Heart right ventricle (tissue), 16 donors: ENCODE measurements at places on chromosomes 16 and 17. TPM values are rescaled to one million over a fixed set of nuclear protein-coding genes. Genes with fewer than 3 reads are reported as not detected.

SMIM22 gene
- not detected for total RNA-seq

CCL7 gene
- total RNA-seq: not detected

NOTUM gene
- total RNA-seq: 0.95 TPM

NT5C3B gene
- 25.0 TPM for total RNA-seq

- peak overlapping the region; percentile 69 for H3K27ac ChIP-seq
- H3K4me1 ChIP-seq: peaks cover 83% of the 10 kb centered on the region
- H3K27me3 ChIP-seq: no peaks in the 10 kb centered on the region
- peaks cover 24% of the 10 kb centered on the region for H3K36me3 ChIP-seq
Observed at GRCh38 chr17:1007310-1008007, 10.5 kb downstream of the TIMM22 start.

TBC1D26 gene
- not detected for total RNA-seq

- H3K36me3 ChIP-seq: no peaks in the 10 kb centered on the region
- peaks cover 8% of the 10 kb centered on the region for H3K4me1 ChIP-seq
- H3K27me3 ChIP-seq: no peaks in the 10 kb centered on the region
- no peak overlapping the region for H3K4me3 ChIP-seq
- no peak overlapping the region for H3K27ac ChIP-seq
Observed at GRCh38 chr17:83178533-83179304, 99.3 kb downstream of the METRNL start.

SCNN1B gene
- 0.38 TPM for total RNA-seq

GRCh38 chr17:45218895-45219661 is 2.6 kb upstream of the FMNL1 start:
- DNase-seq: peak; percentile 87
- no peaks in the 10 kb centered on the region for H3K27me3 ChIP-seq

GRCh38 chr16:49462989-49463371 is 89.4 kb downstream of the C16orf78 start:
- DNase-seq: no peak
- no peak overlapping the region for H3K27ac ChIP-seq
- no peak overlapping the region for H3K4me3 ChIP-seq
- no peaks in the 10 kb centered on the region for H3K36me3 ChIP-seq
- peaks cover 5% of the 10 kb centered on the region for H3K4me1 ChIP-seq
- H3K27me3 ChIP-seq: peaks cover 28% of the 10 kb centered on the region

PLK1 gene
- 0.98 TPM for total RNA-seq

FNDC8 gene
- total RNA-seq: not detected

GRCh38 chr17:57025876-57026275 is 47.9 kb downstream of the SCPEP1 start:
- H3K27me3 ChIP-seq: no peaks in the 10 kb centered on the region
- DNase-seq: no peak
- no peaks in the 10 kb centered on the region for H3K4me1 ChIP-seq
- H3K27ac ChIP-seq: no peak overlapping the region
- H3K36me3 ChIP-seq: no peaks in the 10 kb centered on the region

- no peaks in the 10 kb centered on the region for H3K27me3 ChIP-seq
- peaks cover 12% of the 10 kb centered on the region for H3K4me1 ChIP-seq
- no peak overlapping the region for H3K4me3 ChIP-seq
- DNase-seq: peak; percentile 34
- H3K36me3 ChIP-seq: no peaks in the 10 kb centered on the region
- peak overlapping the region; percentile 56 for H3K27ac ChIP-seq
Observed at GRCh38 chr16:10601444-10602408, 21.3 kb upstream of the EMP2 start.

GRCh38 chr17:38568274-38568673 is 37.5 kb downstream of the SRCIN1 start:
- DNase-seq: no peak
- no peak overlapping the region for H3K4me3 ChIP-seq
- H3K27me3 ChIP-seq: peaks cover 87% of the 10 kb centered on the region
- H3K4me1 ChIP-seq: peaks cover 13% of the 10 kb centered on the region
- H3K27ac ChIP-seq: no peak overlapping the region
- no peaks in the 10 kb centered on the region for H3K36me3 ChIP-seq

DNA sequence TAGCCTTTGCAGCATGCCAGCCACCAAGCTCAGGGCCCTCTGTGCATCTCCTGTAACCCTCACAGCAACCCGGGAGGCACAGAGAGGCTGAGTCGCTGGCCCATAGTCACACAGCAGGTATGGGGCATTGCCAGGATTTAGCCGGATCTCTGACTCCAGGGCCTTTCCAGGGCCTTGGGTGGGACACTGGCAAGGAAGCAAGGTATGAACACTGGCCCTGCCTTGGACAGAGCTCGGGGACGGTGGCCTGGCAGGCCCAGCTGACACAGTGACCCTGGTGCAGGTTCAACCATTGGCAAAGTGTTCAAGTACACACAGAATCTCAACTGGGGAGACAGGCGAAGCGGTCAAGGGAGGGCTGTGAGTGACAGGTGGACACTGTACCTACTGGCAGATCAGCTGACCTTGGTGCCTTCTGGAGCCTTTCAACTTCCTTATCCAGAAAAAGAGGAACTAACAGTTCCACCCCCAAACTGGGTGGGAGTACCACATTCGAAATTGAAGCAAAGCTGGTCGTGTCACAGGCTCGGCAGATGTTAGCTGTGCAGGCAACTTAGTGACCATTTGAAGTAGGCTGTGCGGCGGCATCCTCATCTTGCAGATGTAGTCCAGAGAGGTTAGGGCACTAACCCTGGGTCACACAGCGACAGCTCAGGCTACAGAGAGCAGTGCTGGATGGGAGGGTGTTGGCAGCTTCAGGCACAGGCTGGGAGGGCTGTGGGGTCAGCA is 287.4 kb downstream of the SEC14L1 start:
- H3K27ac ChIP-seq: peak overlapping the region; percentile 87
- peaks cover 98% of the 10 kb centered on the region for H3K4me1 ChIP-seq
- H3K36me3 ChIP-seq: no peaks in the 10 kb centered on the region
- H3K27me3 ChIP-seq: no peaks in the 10 kb centered on the region

CA4 gene
- total RNA-seq: 17.0 TPM

GCSH gene
- total RNA-seq: 31.2 TPM

CLEC18A gene
- 0.11 TPM for total RNA-seq

CUEDC1 gene
- 46.7 TPM for total RNA-seq

RHBDL1 gene
- total RNA-seq: 1.2 TPM

DPEP2 gene
- 1.5 TPM for total RNA-seq

DNA sequence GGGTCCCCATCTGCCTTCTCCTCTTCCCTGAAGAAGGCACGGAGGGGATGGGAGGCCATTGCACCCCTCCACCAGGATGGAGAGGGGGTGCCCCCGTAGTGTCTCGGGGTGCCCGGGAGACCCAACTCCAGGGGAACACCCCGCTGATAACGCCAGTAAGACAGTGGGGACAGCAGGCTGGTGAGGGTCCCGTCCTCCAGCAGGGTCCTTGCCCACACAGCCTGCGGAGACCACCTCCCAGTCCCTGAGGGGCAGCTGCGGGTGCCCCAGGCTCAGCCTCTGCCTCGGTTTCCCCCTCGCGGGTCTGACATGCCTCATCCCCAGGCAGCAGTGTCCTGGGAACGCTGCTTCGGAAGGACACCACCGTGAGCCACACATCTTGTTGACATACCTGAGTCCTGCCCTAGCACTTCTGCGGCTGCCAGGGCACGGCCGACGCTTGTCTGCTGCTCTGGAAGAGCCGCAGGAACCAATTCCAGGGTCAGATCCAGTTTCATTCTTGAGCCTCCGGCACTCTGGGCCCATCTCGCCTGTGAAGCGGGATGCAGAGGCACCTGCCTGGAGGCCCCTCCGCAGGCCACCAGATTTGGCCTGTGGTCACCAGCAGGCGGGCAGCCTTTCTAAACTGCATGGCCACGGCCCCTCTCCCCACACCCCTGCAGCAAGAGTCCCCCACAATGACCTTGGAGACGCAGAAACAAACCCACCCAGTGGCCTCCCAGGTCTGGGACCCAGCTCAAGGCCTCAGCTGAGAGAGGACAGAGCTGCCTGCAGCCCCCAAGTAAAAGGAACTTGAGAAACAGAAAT is 39.9 kb upstream of the ZC3H18 start:
- H3K27me3 ChIP-seq: no peaks in the 10 kb centered on the region
- H3K4me1 ChIP-seq: peaks cover 5% of the 10 kb centered on the region
- H3K27ac ChIP-seq: no peak overlapping the region
- no peak for DNase-seq

HSPB9 gene
- total RNA-seq: not detected

DNA sequence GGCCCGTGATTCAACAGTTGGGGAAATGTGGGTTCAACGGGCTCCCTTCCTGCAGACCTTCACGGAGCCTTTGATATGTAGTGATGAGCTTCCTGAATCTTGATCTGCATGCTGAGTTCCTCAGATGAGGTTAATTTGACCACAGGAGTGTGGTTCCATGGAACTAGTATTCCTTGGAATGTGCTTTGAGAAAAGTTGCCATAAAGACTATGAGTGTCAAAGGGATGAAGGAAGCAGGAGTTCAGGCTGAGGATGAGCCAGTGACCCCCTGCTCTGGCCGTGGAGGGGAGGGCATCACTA is 229.2 kb downstream of the MSI2 start:
- no peak overlapping the region for H3K4me3 ChIP-seq
- H3K27me3 ChIP-seq: no peaks in the 10 kb centered on the region
- DNase-seq: no peak
- no peaks in the 10 kb centered on the region for H3K36me3 ChIP-seq
- peaks cover 15% of the 10 kb centered on the region for H3K4me1 ChIP-seq

EXOC3L1 gene
- total RNA-seq: 3.1 TPM

TPSD1 gene
- 0.44 TPM for total RNA-seq

- no peaks in the 10 kb centered on the region for H3K27me3 ChIP-seq
- H3K36me3 ChIP-seq: no peaks in the 10 kb centered on the region
- no peak overlapping the region for H3K4me3 ChIP-seq
- H3K4me1 ChIP-seq: no peaks in the 10 kb centered on the region
- no peak for DNase-seq
Observed at GRCh38 chr16:27819356-27819755, 244.2 kb downstream of the GSG1L start.

- no peaks in the 10 kb centered on the region for H3K36me3 ChIP-seq
- H3K27me3 ChIP-seq: no peaks in the 10 kb centered on the region
- no peak overlapping the region for H3K4me3 ChIP-seq
Observed at GRCh38 chr17:63440770-63441335, 5.3 kb downstream of the CYB561 start.

GRCh38 chr17:43789482-43789881 is 9.2 kb downstream of the CFAP97D1 start:
- no peak for DNase-seq
- H3K4me3 ChIP-seq: no peak overlapping the region
- no peaks in the 10 kb centered on the region for H3K36me3 ChIP-seq
- H3K4me1 ChIP-seq: no peaks in the 10 kb centered on the region

GRCh38 chr17:40432864-40433528 is 10.3 kb upstream of the IGFBP4 start:
- no peaks in the 10 kb centered on the region for H3K27me3 ChIP-seq
- H3K27ac ChIP-seq: no peak overlapping the region
- peak; percentile 66 for DNase-seq
- no peaks in the 10 kb centered on the region for H3K36me3 ChIP-seq

GRCh38 chr17:27506348-27507218 is 50.3 kb downstream of the KSR1 start:
- H3K36me3 ChIP-seq: no peaks in the 10 kb centered on the region
- no peaks in the 10 kb centered on the region for H3K27me3 ChIP-seq
- H3K4me3 ChIP-seq: no peak overlapping the region
- no peak for DNase-seq

DBF4B gene
- 5.5 TPM for total RNA-seq

DNA sequence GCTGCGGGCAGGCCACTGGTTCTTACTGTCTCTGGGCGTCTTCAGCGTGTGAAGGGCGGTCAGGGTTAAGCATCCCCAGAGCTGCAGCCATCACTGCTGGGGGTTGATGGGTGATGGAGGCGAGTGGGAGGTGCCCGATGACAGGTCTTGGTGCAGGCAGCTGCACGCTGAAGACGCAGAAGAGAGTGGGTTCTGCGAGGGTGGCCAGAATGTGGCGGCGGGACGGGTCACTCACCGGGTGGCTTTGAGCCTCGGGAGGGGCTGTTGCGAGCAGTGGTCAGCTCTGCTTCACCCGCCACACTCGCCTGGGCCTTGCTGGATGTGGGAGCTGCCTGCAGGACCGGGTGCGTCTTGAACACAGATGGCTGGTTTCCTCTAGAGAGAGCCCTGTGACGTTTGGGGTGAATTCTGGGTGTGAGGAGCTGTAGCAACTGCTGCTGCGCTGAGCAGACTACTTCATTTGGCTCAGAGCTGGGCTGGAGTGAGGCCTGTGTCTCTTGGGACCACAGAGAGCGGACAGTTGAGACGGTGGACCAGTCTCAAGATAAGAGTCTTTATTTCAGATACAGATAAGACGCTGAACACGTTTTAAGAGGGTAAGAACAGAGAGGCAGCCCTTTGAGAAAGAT is 44.6 kb upstream of the ZNF750 start:
- no peaks in the 10 kb centered on the region for H3K27me3 ChIP-seq
- H3K36me3 ChIP-seq: peaks cover 16% of the 10 kb centered on the region
- peak overlapping the region; percentile 51 for H3K27ac ChIP-seq
- peaks cover 83% of the 10 kb centered on the region for H3K4me1 ChIP-seq
- no peak overlapping the region for H3K4me3 ChIP-seq
- peak; percentile 59 for DNase-seq

DNA sequence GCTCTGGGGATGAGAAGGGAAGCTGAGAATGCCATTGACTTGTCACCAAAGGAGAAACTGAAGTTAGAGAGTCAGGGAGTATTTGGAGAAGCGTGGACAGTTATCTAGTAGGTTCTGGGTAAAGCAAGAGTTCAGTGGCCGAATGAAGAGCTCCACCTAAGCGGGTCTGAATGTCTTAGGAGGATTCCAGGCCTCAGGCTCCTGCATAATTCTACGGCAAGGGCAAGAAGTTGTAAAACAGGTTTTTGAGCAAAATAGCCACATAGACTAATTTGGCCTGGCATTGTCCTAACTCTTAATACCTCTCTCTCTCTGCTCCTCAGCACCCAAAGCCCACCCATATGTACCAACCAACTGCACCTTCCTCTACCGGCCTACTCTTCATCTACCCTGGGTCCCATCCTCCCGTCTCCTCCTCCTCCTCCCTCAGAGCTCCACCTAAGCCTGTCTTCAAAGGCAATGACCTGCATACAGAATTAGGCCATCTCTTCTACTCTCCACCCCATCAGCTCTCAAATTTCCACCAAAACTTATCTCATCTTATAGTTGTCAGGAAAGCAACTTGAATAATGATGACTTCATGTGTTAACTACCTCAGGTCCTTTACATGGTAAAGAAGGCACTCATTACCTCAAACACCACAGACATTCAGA is 42.0 kb upstream of the KCNJ2 start:
- H3K4me3 ChIP-seq: no peak overlapping the region
- no peaks in the 10 kb centered on the region for H3K27me3 ChIP-seq
- H3K36me3 ChIP-seq: no peaks in the 10 kb centered on the region
- H3K4me1 ChIP-seq: no peaks in the 10 kb centered on the region
- no peak overlapping the region for H3K27ac ChIP-seq
- DNase-seq: no peak
